HCT116 (cell line): ENCODE measurements at places on chromosomes 3 and 15. TPM values are rescaled to one million over a fixed set of nuclear protein-coding genes. Genes with fewer than 3 reads are reported as not detected.

DNA sequence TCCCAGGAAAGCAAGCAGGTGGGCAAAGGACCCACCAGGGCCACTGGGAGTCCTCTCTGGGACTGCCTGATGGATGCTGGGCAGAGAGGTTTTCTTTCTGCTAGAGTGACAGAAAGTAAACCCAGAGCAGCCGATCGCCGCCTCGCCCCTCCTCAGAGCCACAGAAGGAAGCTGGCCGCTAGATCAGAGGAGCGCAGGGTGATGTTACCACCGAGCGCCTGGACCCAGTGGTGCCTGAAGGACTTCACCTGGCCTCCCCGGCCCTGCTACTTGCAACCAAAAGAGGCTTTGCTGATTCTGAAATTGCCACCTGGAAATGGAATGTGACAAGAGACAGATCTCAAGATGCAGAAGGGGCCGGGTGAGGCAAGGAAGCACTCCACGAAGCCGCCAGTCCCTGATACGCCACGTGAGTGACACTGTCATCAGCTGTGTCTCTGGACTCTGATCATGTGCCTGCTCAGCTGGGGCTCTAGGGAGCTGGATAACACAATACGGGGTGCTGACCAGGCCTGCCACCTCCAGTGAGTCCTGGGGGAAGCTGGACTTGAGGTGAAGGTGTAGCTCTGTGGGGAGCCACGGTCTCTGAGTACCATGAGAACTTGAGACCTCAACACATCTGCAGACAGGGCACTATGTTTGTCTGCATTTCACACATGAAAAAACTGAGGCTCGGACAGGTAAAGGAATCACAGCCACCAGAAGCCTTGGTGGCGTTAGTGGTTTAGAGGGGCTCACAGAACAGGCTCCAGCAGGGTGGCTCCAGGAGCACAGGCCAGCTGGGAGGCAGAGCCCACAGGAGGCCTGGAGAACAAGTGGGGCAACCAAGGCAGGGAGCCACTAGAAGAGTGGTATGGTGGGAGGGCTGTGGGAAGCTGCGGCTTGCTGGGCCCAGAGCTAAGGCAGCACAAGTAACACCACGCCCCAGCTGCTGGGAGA lies 137.9 kb upstream of the PRR20G start:
- DNase-seq = no peak

Gene GUCA1C
- not detected for total RNA-seq

GRCh38 chr3:104102386-104102785 lies 1264.3 kb upstream of the ALCAM start:
- peak; percentile 45 for DNase-seq

DNA sequence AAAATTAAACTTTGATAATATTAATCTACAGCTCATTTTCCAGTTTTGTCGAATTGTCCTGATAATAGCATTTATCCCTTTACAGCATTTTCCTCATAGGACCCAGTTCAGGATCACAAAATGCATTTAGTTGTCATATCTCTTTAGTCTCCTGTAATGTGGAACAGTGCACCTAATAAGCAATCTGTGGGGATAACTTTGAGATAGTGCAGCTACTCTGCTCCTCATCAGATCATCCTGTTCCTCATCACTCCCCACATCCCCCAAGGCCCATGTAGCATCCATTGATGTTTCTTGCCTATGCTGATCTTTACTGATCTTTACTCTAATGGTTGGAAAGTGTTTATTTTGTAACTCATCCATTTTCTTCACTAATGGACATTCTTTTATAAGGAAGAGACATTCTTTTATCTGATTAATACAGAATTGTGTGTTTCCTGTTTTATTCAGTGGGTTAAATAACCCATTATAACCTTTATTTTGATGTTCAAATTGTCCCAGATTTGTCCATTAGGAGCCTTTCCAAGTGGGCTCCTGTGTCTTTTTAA lies 7.5 kb downstream of the RNF111 start:
- no peak for DNase-seq

GRCh38 chr15:59410391-59410896 lies 27.5 kb upstream of the FAM81A start:
- DNase-seq = no peak

DNA sequence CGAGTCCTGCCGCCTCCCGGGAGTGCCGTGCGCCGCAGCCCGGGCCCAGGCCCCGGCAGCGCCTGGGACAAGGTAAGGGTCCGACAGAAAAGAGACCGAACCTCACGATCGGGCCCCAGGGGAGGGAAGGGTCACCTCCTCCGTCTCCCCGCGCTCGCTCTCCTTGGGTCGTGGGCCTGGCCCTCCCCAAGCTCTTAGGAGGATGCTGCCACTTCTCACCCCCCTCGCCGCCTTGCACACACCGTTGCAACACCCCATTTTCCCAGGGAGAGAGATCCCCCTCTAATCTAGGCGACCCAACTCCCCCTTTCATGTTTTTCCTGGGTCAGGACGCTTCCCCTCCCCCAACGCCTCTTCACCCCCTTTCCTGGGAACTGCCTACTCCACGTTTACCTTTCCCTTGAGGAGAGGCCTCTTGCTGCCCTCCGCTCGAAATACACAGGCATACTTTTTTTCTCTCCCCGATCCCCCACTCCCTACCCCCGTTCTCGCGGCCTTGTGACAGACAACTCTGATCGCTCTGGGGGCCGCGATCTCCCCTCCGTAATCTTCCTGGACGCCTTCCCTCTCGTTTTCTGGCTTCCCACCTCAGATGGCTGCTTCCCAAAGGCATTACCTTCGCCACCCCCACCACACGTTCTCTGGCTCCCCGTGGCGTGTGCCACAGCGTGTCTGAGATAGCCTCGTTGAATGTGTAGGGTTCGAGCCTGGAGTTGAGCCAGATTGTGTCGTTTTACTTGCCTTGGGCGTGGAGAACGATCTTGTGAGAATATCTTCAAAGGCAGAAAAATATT lies 688 bp downstream of the SETD5 start:
- no peak for DNase-seq

DNA sequence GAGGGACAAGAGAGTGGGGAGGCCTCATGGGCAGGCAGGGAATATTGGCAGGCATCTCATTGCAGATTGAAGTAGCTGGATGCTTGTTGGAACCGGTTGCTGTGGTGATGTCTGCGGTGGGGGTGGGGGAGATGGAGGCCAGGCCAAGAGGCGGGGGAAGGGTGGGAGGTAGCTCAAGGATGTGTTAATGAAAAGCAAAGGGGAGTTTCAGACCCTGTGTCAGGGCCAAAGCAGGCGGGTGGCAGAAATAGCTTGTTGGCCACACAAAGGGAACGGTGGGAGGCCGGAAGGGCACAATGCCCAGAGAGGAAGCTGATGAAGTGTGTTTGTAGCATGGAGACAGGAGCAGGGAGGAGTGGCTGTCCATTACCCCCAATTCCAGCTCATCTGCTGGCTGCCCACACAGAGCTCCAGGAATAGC lies 28.0 kb downstream of the CCDC33 start:
- DNase-seq = no peak

- DNase-seq = no peak
Measured at GRCh38 chr3:170154569-170155143, 26.9 kb downstream of the PHC3 start.

DNA sequence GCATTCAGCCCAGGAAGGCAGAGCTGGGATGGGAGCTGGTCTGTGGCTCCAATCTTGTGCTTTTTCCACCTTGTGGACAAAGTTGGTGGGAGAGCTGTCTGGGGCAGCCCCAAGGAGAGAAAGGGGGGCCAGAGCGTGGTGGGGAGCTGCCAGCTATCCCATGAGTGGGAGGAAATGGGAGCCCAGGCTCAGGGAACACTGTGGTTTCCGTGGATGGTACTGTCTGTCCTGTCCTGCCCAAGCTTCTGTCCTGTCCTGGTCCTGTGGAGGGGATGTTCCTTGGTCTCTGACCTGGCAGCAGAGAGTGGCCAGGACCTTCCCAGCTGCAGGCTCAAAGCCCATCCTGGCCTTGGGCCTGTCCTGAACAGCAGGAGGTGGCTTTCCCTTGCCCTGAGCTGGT lies 72.6 kb upstream of the SEC13 start:
- no peak for DNase-seq

Gene CCR3
- total RNA-seq = not detected

DNA sequence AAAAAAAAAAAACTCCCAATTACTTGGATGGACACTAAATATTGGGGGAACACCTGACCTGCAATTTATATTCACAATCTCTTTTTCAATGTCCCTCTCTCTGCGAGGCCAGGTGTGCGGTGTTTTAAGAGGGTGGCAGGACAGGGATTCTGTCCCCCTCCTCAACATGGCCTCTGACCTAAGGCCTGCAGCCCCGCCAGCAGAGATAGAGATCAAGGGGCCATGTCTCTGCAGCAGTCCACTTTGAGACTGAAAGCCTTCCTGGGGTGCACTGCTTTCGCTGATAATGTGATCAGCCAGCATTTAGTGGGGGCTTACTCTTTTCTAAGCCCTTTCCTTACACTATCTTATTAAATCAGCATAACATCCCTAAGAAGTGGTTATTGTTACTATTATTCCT lies 419.9 kb downstream of the OCA2 start:
- no peak for DNase-seq
